Aorta (tissue), 5 donors: ENCODE measurements at places on chromosomes 2 and 18. TPM values are rescaled to one million over a fixed set of nuclear protein-coding genes. Genes with fewer than 3 reads are reported as not detected.

CLEC4F gene
- polyA plus RNA-seq: not detected

CSRNP3 gene
- polyA plus RNA-seq: 0.38 TPM

OR6B2 gene
- not detected for polyA plus RNA-seq

FBXO48 gene
- 1.1 TPM for polyA plus RNA-seq

MYOM1 gene
- polyA plus RNA-seq: 15.8 TPM

STRN gene
- 5.1 TPM for polyA plus RNA-seq

GDF7 gene
- 4.1 TPM for polyA plus RNA-seq

IGFBP5 gene
- polyA plus RNA-seq: 385 TPM

LAMA1 gene
- 0.41 TPM for polyA plus RNA-seq

ALK gene
- not detected for polyA plus RNA-seq

CNGA3 gene
- not detected for polyA plus RNA-seq

NAPG gene
- polyA plus RNA-seq: 16.6 TPM

RASGRP3 gene
- 0.46 TPM for polyA plus RNA-seq

ELAC1 gene
- polyA plus RNA-seq: 9.4 TPM

SPATA3 gene
- polyA plus RNA-seq: not detected

MROH2A gene
- polyA plus RNA-seq: not detected

PLCL1 gene
- 15.7 TPM for polyA plus RNA-seq

NETO1 gene
- not detected for polyA plus RNA-seq

GULP1 gene
- 60.2 TPM for polyA plus RNA-seq

SERPINB8 gene
- 11.5 TPM for polyA plus RNA-seq

CABYR gene
- not detected for polyA plus RNA-seq

MFSD2B gene
- polyA plus RNA-seq: 0.05 TPM

PARD3B gene
- 6.8 TPM for polyA plus RNA-seq

MOGAT1 gene
- polyA plus RNA-seq: not detected

CAPN14 gene
- polyA plus RNA-seq: not detected

STK39 gene
- polyA plus RNA-seq: 7.1 TPM

LIMS4 gene
- polyA plus RNA-seq: 17.3 TPM

KRTCAP3 gene
- polyA plus RNA-seq: 3.9 TPM

TBR1 gene
- not detected for polyA plus RNA-seq

NAT8 gene
- not detected for polyA plus RNA-seq

DYNAP gene
- not detected for polyA plus RNA-seq

RAMP1 gene
- polyA plus RNA-seq: 423 TPM

SERPINB2 gene
- polyA plus RNA-seq: 0.25 TPM

METAP1D gene
- polyA plus RNA-seq: 3.1 TPM

ERFE gene
- polyA plus RNA-seq: 2.8 TPM

NMUR1 gene
- not detected for polyA plus RNA-seq

FAM237A gene
- polyA plus RNA-seq: not detected

C2orf80 gene
- not detected for polyA plus RNA-seq

UGT1A1 gene
- not detected for polyA plus RNA-seq

TSPYL6 gene
- 0.08 TPM for polyA plus RNA-seq

TEKT4 gene
- polyA plus RNA-seq: not detected

ANKRD30B gene
- not detected for polyA plus RNA-seq

ZDBF2 gene
- 3.0 TPM for polyA plus RNA-seq

TTC21B gene
- 3.1 TPM for polyA plus RNA-seq

MC5R gene
- polyA plus RNA-seq: not detected

POMC gene
- 0.38 TPM for polyA plus RNA-seq

ACTG2 gene
- 301 TPM for polyA plus RNA-seq

CDH19 gene
- 0.97 TPM for polyA plus RNA-seq

MC2R gene
- polyA plus RNA-seq: not detected

BCL2L11 gene
- polyA plus RNA-seq: 2.8 TPM

MBD2 gene
- 34.9 TPM for polyA plus RNA-seq

LINC00305 gene
- polyA plus RNA-seq: not detected

GREB1 gene
- not detected for polyA plus RNA-seq
